ENCODE measurements at places on chromosomes 5 and 9.

GRCh38 chr9:34322899-34323591, 6.0 kb downstream of the KIF24 start:
- no peak for DNase-seq

- DNase-seq, result no peak
Measured at GRCh38 chr5:24397601-24398000, 247.2 kb downstream of the CDH10 start.

- DNase-seq, result no peak
Measured at GRCh38 chr9:24561957-24562356, 16.3 kb upstream of the IZUMO3 start.

DNA sequence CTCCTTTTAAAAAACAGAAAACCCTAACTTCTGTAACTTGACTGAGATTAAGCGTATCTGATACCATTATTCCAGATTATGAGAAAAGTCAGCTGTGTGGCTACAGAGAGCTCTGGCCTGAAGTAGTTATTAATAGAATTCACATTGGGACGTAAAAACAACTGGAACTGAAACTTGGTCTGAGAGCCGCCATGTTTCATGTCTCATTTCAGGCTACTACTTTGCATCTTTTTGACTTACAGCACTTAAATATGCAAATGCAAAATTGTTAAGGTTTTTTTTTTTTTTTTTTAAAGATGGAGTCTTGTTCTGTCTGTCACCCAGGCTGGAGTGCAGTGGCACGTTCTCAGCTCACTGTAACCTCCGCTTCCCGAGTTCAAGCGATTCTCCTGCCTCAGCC, 25.2 kb downstream of the MAP3K1 start:
- no peak for DNase-seq

DNA sequence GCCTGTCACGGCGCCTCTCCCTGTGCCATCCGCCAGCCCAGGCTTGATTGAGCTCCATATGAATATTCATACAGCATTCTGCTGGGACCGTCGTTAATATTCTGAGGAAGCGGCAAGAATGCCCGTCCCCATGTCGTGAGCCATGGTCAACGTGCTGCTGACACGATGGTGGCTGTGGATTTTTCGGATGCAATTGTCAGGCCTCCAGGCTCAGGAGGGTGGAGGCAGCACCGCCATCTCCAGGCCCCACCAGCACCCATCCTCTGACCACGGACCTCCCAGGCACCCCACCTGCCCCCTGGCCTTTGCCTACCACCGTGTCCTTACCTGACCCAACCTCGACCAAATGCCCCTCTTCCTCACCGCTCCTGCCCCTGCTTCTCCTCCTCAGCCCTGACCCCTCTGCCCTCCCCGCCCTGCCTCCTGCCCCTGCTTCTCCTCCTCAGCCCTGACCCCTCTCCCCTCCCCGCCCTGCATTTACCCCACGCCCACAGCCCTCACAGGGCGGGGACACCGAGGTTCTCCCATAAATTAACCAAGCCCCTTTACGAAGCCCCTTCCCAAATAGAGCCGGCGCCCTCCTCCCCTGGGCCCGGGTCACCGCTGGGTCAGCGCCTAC, 9.9 kb downstream of the TMEM250 start:
- DNase-seq, result no peak

GRCh38 chr9:69757996-69758675, 1.7 kb downstream of the PTAR1 start:
- DNase-seq, result no peak

DNA sequence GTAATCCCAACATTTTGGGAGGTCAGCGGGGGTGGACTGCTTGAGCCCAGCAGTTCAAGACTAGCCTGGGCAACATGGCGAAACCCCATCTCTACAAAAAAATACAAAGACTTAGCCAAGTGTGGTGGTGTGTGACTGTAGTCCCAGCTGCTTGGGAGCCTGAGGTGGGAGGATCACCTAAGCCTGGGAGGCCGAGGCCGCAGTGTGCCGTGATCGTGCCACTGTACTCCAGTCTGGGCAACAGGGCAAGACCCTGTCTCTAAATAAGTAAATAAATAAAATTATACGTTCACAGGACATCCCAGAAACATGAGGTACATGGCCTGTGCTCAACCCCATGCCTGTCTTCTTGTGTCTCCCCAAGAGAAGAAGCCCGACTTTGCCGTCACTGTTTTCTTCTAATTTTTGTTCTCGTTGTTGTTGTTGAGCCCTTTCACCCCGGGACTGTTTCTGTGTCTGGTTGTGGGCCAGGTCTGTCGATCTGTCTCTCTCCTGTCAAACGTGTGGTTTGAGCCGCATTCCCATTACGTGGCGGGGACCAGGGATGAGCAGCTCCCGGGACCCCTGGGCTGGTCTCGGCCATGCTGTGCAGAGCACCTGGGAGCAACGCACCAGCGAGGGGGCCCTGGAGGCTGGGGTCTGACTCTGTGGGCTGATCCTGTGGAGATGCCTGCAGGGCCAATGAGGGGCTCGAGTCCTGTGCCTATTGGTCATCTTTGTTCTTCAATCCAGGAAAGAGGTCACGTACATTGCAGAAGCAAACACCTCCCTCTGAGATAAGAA, 32.2 kb downstream of the NACC2 start:
- DNase-seq, result no peak

GRCh38 chr9:126113756-126114408, 212.7 kb upstream of the MVB12B start:
- no peak for DNase-seq

DNA sequence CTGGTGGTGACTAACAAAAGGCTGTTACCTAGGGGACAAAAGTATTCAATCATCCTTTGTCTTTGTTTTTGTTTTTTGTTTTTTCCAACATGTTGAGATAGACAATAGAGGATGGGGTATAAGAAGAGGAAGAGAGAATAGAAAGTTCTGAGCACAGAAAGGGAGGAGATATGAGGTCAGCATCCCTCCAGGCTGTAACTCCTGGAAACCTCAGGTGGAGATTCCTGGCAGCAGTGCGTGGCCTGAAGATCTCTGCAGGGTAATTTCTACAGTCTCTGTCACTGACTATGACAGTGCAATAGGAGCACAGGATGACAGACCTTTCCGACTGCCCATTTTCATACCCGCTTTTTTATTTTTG, 112.1 kb downstream of the ADRB2 start:
- DNase-seq, result no peak

DNA sequence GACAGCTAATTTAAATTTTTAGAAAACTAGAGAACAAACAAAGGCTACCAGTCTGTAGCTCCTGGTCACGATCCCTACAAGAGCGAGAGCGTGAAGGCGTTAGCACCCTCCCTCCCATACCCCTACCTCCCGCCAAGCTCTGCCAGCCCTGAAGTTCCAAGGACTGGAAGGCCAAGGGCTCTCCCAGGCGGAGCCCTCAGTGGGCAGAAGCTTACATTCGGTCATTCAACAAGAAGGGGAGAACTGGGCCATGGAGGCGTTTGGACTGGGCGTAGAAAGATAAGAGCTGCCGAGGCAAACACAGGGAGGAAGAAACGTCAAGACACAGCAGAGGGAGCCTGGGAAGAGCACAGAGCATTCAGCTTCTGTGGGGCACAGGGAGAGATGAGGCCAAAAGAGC, 3.0 kb downstream of the MXD3 start:
- no peak for DNase-seq

DNA sequence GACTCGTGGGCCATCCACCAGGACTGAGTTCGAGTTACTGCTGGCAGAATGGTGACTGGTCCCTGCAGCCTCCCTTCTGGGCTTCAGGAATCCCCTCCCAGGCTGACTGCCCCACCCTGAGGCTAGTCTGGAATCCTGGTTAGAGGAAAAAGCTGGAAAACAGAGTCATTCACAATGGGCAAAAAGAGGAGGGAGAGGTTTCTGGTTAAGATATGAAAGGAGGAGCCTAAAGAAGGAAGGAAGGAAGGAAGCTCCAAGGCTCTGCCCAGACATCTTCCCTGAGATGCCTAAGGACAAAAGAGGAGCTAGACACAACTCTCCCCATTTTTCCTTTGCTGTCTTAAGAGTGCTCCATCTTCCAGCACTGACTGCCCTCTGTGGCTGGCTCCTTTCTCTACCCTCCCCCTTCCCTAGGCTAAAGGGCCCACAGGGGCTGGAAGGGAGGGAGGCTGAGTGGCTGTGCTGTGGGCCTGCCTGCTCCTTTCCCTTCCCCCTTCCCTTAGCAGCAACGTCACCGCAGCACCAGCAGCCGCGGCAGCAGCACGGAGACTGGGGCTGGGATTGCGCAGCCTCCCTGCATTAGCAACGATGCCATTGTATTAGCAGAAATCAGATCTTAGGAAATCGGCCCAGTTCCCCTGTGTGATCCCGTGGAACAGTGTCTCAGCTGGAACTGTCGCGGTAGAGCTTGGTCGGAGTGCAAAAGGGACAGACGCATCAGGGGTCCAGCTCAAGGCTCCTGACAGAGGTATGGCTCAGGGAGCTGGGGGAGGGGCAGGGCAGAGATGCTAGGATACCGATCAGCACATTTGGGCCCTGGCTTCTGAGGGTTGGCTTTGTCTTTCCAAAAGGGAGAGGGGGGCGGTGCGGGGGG, 48.7 kb downstream of the RUSC2 start:
- peak; percentile 76 for DNase-seq

DNA sequence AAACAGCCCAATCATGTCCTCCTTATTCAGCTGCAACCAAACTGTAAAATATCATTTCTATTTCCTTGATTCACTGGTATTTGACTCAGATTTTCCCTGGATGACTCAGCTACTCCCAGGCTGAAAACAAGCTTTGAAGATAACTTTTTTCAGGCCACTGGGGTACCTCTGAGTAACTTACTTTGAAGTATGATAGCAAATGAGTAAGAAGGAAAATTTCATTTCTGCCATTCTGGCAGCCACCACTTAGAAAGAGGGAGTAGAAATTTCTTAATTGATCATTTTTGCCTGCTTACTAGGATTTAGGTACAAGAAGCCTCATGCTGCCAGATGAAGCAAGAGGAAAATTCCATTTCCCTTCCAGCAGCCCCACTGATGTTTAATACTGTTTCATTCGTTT, 247.4 kb downstream of the PRELID2 start:
- no peak for DNase-seq

DNA sequence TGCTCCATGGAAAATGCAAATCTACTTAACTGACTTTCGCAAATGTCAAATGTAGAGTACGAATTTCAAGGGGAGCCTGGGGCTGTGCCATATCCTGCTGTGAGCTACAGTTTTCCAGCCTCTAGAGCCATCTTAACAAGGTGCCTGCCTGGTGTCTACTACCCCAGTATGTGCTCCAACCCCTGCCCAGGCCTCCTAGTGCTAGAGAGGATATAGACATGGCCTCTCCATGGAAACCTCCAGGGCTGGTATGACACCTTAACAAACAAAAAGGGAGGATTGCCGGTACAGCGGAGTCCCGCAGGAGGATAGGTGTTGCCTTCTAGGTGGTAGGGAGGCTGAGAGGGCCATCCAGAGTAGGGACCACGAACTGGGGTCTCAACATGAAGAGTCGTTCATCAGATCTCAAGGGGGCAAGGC, 13.6 kb upstream of the IL3 start:
- no peak for DNase-seq

- DNase-seq, result no peak
Measured at GRCh38 chr5:150948539-150948938, 43.8 kb upstream of the ZNF300 start.

DNA sequence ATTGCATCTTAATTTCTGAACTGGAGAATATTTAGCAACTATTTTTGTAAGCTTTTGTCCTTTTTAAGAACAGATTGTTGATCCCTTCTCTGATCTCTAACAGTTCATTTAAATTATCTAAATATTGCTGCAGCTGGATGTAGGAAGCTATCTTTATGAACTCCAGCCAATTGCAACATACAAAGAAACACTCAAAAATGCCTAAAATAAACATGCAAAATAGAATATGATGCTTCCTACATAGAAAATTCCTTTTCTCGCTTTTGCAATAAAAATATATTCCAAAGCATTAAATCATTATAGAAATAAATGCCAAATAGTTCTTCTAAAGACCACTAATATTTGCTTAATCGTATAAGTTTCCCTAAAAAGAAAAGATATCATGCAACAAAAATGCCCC, 218.6 kb downstream of the LURAP1L start:
- DNase-seq, result no peak

DNA sequence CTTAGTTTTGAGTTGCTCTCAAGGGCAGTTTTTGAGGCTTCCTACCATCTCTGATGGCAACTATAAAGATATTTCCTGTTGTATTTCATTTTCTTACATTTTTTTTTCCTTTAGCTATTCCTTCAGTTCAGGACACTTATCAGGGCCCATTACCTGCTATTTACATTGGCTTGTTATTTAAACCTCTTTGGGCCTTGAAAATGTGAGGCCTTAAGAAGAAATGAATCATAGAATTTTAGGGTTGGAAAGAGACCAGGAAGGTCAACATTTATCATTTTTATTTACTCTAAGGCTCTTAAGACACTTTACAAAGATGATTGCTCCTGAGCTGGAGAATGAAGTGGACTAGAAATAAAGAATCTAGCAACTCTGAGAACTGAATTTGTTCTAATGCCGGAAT, 335.2 kb downstream of the DTWD2 start:
- no peak for DNase-seq

- no peak for DNase-seq
Measured at GRCh38 chr9:99158629-99159028, 53.7 kb downstream of the TGFBR1 start.

- peak; percentile 84 for DNase-seq
Measured at GRCh38 chr5:109612278-109612905, 77.3 kb upstream of the MAN2A1 start.

DNA sequence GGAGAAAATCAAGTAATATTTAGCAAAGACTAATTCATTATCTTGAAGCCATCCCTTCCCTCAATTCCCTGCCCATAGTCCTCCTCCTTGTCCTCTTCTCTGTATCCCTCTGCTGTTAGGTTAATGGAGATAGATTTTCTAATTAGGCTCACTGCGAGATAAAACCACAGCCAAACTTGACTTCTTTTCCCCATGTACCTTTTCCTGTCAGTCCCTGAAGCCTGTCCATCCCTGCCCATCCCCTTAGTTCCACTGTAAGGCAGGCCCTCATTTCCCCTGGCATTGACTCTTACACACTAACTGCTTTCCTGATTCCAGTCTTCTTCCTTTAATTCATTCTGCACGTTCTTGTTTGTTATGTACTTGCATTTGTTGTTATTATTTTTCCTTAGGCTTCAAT, 1.2 kb downstream of the TLR4 start:
- no peak for DNase-seq

- no peak for DNase-seq
Measured at GRCh38 chr9:84983749-84984148, 314.2 kb downstream of the NTRK2 start.

DNA sequence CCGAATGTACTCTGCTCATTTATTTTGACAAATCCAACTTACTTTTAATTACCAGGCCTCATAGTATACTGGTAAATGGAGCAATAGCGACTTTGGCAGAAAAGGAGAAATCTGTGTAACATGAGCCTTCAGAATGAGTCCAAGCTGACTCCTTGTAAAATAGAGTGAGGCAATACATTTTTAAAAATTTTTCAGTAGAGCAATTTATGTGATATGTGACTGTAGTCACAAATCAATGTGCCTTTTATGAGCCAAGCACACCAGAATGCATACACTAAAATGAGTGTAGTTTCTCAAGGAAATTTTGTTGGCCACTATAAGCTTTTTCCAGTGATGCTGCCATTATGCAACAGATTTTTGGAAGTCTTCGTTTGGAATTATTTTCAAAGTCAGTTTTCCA, 73.8 kb downstream of the SNCAIP start:
- DNase-seq, result no peak

Data from neural progenitor cell (in vitro differentiated cells).